Non-pigmented ciliary epithelial cell (primary cell): ENCODE measurements at places on chromosomes 7 and 10.
A peak's percentile ranks its signal among the peaks of the same experiment; 100 is the strongest.

- DNase-seq, result no peak
These were observed 20.3 kb downstream of the SLC29A4 start for GRCh38 chr7:5303061-5303460.

- DNase-seq, result no peak
These were observed 23.3 kb upstream of the ASCC1 start for GRCh38 chr10:72239409-72239808.

- DNase-seq, result no peak
These were observed 51.6 kb downstream of the PIK3CG start for GRCh38 chr7:106916679-106917078.

- no peak for DNase-seq
These were observed 18.1 kb upstream of the PAXIP1 start for GRCh38 chr7:155020996-155021395.

DNA sequence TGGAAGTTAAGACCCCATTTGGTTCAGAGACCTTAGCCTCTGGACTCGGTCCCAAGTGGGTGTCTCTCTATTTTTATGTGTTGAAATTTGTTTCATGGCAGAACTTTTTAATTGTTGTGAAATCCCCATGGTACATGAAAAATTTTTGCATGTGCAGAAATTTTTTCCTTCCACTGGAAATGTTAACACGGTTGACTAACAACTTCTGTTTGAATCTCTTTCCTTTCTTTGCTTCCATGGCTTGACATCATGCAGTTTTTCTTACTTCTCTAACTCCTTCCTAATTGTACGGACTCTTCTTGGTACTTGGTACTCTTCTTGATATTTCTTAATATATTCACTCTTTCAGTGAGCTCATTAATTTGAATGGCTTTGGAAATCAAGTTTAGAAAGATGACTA lies 18.3 kb downstream of the MDFIC start:
- DNase-seq, result no peak

- no peak for DNase-seq
These were observed 2.5 kb downstream of the CHRM2 start for GRCh38 chr7:136870866-136871487.

DNA sequence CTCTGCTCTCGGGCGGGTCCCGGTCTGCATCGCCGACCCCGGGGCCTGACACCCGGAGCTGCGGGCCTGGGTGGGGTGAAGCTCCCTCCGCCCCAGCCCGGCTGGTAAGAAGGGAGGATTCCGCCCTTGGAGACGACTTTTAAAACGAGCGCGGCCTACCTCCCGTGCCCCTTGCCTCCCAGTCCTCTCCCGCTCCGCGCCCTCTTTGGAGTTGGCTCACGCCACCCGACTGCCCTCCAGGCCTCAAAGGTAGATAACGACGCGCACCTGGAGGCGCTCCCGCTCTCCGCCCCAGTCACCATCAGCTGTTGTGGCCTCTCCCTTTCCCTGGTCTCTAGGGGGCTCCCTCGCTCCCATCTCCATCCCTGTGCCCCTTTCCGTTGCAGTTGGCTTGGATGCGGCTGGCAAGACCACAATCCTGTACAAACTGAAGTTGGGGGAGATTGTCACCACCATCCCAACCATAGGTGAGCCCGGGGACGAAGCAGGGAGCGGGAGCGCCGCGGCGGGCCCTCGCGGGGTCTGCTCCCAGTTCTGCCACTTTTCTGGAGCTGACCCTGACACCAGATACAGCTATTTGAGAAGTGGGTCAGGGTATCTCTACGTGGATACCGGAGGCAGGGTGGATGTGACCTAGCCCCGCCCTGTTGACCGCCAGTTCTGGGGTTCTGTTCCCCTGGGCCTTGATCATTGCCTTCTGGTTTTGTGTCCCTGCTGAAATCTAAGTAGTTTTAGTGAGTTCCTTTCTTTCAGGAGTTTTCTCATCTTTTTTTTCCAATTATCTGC lies 679 bp downstream of the ARF5 start:
- DNase-seq, result no peak

DNA sequence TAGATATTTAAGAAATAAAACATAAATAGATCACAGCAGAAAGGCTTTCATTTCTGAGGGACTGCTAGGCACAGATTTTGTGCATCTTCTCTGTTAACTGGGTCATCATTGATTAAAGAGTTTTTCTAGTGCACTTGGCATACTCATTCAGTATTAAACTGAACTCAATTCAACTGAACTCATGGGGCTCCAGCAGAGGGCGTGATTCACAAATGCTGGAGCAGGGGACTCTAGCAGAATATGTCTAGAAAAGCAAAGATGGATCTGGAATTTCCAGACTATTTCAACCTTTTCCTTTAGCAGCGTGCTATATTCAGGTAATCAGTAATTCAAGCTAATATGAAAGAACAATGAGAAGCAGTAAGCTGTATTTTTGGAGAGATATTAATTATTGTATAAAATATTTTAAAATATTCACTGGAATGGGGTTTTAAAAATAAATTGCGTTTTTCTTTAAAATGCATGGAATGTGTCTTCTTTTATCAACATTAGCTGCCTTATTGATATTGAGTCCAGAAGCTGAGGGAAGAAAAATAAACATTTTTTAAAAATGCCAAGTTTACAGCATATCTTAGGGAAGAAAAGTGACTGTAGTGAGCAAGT lies 296.8 kb upstream of the CACNA2D1 start:
- DNase-seq, result peak; percentile 43

DNA sequence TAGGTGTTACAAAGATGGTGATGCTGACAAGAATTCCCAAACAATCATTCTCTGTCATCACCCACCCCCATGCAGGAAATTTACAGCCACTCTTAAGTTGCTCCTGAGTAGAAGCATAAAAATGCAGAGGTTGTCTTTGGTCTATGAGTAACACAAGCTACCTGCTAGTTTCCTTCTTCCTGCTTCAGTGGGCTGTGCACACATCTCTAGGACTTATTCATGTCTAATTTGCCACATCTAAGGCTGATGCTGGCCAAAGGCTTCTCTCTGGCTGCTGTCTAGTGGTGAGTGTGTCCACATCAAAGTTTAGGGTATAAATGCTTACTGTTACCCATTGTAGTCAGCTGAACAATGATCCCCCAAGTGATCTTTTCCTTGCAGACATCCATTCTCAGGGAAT lies 662.5 kb downstream of the TYW1 start:
- DNase-seq, result no peak
